Putamen (tissue), 1 donor: ENCODE measurements at places on chromosomes 5 and 9.

GRCh38 chr5:148491793-148492184 is 108.0 kb downstream of the FBXO38 start:
- DNase-seq = no peak

GRCh38 chr9:86434039-86434726 is 80.0 kb upstream of the TUT7 start:
- peak; percentile 30 for DNase-seq

GRCh38 chr5:114391321-114391720 is 29.5 kb downstream of the KCNN2 start:
- DNase-seq = no peak

- DNase-seq = no peak
Measured at GRCh38 chr9:116027951-116028350, 125.6 kb upstream of the PAPPA start.

DNA sequence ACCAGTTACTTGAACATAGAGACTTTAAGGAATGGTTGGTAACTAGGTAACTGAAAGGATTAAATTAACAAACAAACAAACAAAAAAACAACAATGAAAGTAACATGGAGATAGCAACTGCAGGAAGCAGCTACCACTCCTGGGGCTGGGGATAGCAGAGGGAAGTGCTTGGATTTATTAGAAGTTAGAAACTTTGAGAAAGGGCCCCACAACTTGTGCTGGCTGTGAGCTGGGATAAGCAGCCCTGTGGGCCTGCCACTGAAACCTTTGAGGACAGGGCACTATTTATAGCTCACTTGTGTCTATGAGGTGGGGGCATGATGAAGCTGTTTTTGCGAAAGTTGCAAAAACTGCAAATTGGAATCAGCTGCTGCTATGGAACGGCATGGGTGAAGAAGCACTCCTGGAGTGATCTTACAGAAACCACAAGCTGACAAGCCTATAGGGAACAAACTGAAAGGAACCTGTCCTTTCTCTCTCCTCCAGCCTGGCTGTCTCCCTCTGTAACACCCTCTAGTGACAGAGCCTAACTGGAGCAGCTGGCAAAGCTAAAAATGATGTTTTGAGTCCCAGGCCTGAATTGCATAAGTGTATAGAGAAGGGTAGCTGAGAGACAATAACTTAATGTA is 91.4 kb upstream of the RANBP6 start:
- DNase-seq = peak; percentile 33

DNA sequence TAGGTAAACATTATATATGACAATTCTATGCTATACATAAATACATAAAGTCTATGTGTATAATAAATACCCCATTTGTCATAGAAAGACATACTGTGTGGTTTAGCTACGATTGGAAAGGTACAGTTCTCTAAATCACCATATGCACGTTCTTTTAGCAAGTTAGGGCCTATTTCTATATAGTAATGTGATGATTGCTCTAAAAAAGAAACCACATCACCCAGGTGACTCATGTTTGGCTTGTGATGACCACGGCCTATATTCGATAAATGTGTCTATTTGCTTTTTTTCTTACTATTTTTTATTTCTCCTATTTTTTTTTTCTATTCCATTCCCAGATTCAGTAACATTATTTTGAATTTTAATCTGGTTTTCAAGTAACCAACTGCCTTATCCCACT is 34.7 kb downstream of the RETREG1 start:
- DNase-seq = no peak

DNA sequence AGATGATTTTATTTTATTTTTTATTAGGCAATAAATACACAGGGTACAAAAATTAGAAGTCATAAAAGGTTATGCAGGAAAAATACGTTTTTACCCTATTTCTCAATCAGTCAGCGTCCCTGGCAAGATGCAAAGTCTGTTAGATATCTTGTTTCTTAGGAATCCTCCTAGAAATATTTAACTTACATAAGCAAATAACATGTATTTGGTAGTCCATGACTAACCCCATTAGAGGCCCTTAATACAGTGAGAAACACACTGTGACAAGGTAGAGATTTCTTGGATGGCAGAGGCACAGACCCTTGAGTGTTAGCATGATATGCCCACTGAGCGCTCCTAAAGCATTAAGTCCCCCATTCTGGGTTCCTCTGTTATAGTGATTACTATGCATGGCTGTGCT is 121.2 kb upstream of the ADAMTSL1 start:
- no peak for DNase-seq

- DNase-seq = no peak
Measured at GRCh38 chr9:138049779-138050471, 172.3 kb downstream of the CACNA1B start.

- DNase-seq = no peak
Measured at GRCh38 chr5:54611290-54611951, 93.9 kb downstream of the SNX18 start.

GRCh38 chr9:11915699-11916098 is 777.5 kb upstream of the TYRP1 start:
- no peak for DNase-seq

DNA sequence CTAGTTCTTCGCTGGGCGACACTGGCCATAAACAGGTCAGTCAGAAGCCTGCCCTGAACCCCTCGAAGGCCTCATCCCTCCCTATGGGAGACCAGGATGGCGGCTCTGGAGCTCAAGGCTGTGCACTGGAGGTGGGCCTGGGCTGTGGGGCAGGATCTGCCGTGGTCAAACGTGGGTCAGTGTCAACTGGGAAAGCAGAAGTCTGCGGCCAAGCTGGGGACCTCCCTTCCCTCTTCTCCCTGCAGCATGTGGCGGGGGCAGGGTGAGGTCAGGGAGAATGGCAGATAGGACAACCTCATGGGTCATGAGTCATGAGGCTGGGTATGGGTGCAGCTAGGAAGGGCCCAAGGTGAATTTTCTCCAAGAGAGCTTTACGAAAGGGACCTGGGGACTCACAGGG is 132.9 kb downstream of the RXRA start:
- DNase-seq = no peak

DNA sequence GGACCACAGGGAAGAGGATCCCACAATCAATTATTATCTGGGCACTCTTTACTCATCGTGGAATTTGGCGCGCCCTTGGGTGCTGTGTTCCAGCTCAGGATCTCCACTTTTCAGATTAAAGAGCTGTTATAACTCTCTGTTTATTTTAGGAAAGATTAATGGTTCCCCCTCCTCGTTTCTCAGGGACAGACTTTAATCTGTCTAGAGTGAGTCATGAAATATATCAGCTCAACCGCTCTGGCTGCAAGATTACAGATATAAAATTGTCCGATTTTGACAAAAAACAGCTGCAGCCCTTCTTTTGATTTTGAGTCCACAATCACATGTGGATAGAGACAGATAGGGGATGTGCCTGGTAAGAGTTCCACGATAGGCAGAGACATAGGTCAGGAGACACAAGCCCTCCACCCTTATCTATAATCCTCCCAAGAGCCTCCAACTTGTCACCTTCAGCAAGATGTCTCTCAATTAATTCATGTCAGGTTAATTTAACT is 77.6 kb upstream of the ANKRD55 start:
- DNase-seq = no peak

- peak; percentile 9 for DNase-seq
Measured at GRCh38 chr9:86406366-86406765, 52.2 kb upstream of the TUT7 start.

DNA sequence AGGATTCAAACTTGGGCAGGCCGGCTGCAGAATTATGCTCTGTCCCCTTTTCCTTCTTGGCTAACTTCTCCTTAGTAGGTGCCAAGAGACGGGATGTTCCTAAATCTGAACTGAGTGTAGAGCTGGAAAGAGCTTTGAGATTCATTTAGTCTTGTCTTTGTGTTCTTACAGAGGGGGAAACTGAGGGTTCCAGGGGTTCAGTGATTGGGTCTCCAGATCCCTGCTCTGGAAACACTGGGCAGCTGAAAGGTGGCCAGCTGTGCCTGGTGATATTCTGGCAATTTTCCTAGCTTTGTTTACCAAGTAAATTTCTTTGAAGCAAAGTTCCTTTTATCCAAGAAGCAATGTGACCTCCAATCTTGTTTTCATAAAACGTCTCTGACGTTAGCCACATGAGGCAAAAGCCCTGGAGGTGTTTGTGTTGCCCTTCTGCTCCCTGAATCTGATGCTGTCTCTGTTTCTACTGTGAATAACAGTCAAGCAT is 288.7 kb downstream of the ZSWIM6 start:
- no peak for DNase-seq

DNA sequence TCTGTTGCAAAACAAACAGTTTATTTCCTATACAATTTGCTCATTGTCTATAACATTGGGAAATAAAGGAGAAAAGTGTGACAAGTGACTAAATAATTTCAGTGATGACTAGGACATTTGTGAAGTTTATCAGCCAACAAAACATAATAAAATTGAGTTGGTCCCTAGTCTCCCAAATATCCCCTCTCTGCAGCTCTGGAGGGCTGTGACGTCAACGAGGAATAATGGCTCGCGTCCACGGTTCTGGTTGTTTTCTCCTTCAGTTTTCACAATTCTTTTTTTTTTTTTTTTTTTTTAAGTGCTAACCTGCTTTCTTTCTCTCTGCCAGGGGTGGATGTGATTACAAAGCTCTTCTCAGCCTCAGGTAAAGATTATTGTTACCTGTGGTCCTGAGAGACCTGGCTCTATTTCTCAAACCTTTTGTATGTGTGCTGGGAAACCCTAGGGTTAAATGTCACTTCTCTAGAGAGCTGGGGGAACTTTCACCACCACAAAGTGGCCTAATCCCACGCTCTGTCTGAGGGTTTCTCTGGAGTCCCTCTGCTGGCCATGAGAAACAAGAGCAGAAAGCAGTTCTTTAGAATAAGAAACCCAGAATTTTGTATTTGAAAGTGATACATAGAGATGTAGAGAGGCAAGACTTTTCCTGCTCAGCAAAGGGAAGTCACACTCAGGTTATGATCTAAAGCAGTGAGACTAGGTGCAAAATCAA is 36.2 kb upstream of the ANKRD55 start:
- no peak for DNase-seq

DNA sequence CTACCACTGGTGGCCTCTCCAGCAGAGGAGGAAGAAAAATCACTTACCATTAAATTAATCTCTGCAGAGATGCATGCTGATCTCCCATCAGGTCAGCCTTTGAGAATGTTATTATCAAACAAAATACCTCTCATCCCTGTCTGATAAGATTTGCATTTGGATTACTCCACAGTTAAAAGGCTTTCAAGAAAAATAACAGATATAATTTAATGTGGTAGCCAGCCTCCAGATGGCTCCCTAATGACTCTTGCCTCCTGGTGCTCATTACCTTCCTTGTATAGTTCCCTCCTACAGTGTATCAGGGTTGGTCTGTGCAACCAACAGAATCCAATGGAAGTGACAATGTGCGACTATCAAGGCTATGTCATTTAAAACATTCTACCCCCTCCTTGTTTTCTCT is 63.6 kb upstream of the TNPO1 start:
- DNase-seq = no peak

GRCh38 chr5:121969660-121970295 is 8.0 kb downstream of the SRFBP1 start:
- DNase-seq = no peak

DNA sequence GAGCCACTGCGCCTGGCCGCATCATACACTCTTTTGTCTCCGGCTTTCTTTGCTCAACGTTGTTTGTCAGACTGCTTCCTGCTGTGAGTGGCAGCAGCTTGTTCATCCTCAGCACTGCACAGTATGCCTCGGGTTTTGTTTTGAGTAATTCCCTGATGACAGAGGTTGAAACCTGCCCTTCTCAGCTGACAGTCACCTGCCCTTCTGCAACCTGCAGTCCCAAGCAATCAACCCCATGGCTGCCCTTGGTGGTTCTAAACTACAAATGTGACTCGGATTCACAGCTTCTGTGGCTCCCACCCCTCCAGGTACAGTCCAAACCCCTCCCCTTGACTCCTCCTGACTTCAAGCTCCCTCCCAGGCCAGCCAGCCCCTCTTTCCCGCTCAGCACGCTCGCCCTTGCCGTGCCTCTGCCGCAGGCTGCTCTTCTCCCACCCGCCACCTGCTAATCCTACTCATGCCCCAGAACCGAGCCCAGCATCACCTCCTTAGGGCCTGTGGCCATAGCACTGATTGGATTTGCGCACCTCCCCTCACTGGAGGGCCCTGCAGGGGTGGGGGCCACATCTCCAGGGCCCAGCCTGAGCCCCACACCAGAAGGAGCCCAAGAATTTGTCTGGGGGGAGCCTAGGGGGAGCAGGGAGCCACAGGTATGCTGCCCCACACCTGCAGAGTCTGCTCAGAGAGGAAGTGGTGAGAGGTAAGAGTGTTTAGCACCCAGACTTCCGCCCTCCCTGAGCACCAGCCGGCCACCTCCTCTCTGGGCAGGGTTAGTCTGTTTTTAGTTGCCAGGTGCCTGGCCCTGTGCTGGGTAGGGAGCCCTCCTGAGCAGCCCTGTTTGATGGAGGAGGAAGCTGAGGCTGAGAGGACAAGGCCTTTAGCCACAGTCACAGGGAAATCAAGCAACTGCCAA is 10.1 kb downstream of the EEIG1 start:
- no peak for DNase-seq

- peak; percentile 44 for DNase-seq
Measured at GRCh38 chr5:58201922-58202648, 257.8 kb downstream of the PLK2 start.

- DNase-seq = no peak
Measured at GRCh38 chr9:37229882-37230482, 109.6 kb downstream of the ZCCHC7 start.

DNA sequence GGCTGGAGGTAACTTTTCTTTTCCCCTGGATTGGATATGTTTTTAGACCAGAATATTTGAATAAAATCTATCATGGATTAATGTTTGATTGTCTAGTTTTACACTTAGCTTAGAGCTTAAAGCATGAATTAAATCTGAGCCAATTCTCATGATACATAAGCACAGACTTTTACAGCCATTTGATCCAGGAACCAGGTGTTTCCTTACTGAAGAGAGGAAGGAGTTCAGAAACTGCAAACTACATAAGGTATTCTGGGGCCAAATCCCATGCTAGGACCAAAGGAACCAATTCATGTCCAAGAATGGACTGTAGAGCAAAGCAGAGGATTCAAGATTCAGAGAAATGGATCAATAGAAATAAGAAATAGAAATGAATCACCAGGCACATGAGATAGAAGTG is 360.4 kb upstream of the ZNF608 start:
- no peak for DNase-seq

GRCh38 chr9:69036309-69036708 is 757 bp downstream of the FXN start:
- DNase-seq = no peak

GRCh38 chr5:76462097-76462667 is 59.1 kb downstream of the IQGAP2 start:
- no peak for DNase-seq

- no peak for DNase-seq
Measured at GRCh38 chr9:89670114-89670513, 65.3 kb downstream of the GADD45G start.

- DNase-seq = no peak
Measured at GRCh38 chr5:73815631-73816030, 189.6 kb downstream of the ARHGEF28 start.

DNA sequence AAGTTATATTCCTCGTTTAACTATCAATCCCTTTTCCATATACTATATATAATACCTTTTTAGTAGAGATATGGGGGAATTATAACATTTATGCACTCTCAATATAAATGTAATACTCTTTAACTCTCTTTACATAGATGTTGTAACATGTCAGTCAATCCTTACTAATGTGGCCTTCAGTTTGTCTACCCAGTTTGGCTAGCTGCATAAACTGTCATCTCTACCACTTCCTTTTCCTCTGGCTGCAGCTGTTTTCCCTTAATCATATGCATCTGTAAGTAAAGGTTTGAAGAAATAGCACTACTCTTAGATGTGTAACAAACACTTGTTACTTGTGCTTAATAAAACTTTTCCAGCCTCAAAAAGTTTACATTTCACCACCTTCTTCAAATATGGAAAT is 13.4 kb downstream of the ABHD17B start:
- DNase-seq = no peak

GRCh38 chr5:1745796-1746370 is 53.8 kb downstream of the MRPL36 start:
- no peak for DNase-seq
